ENCODE measurements at places on chromosomes 1 and 21. TPM values are rescaled to one million over a fixed set of nuclear protein-coding genes. Genes with fewer than 3 reads are reported as not detected.

RPE65 gene
- total RNA-seq, result 0.13 TPM

DNA sequence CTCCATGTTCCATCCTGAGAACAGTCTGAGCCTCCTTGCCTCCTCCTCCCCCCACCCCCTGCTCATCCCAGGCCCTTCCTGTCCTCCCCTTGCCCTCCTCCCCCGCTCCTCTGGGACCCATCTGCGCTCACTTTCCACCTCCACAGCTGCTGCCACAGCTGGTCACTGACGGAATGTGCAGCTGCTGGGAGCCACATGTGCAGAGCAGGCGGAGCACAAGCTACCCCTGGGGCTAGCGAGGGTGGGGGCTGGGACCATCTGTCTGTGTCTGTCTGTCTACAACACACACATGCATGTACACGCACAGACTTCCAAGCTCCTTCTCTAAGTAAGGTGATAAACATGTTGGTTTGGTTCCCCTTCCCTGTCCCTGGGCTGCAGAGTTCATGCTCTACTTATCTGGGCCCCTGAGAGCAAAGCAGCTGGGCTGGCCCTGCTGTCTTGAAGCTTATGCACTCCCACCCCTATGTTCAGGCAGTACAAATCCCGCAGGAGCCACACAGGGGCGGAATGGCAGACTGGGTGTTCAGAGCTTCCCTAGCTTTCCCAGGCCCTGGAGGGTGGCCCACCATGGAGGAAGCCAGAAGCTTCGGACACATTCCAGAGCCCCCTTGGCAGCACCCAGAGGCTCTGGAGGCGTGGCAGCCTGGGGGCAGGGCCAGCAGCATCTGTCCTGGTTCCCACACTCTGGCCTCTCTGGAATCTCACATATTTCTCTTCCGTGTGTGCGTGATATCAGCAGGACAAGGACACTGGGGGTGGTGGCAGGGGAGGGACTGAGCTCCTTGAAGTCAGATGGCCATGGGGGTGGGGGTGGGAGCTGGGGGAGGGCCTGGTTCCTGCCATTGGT, 7.0 kb upstream of the HEYL start:
- peak; percentile 90 for DNase-seq

DNA sequence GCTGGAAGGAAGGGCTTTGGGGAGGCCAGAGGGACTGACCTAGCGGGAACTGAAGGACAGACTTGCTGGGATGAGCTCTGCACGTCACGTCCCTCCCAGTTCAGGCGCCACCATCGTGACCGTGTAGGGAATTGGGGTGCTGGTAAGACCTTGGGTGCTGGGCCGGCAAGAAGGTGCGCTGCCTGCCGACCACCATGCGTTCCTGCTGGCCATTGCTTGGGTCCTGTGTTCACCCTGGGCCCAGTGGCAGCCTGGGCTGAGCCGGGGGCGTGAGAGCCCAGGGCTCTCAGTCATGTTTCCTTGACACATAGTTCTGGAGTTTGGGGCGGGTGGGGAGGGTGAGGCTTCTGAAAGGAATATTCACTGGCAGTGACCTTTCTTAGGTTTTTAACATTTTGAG, 176.0 kb downstream of the CAMTA1 start:
- DNase-seq, result no peak

DNA sequence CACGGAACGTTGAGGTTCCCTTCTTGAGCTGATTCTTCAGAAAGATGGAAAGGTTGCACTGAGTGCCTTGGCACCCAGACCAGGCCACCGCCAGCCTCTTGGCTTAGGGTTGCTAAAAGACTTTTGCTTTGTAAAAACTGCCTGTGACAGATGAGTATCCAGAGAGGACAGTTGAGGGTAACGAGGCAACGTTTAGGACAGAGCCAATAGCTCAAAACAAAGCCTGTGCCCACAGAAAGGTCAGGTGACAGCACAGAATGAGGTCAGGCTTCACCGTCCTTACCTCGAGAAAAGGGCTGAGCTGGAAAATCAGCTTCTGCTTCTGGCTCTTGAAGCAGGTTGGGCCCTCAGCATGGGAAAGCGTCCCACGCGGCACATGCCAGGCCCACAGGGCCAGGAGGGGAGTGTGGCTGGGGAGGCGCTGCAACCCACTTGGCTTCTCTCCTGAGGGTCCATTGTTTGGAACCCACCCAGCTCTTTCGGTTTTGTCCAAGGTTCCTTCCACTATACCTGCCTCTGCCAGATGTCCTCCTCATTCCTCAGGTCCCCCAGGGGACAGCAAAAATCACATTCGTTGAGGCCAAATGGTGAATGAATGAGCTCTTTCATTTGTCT, 55.5 kb downstream of the SCCPDH start:
- DNase-seq, result no peak

DNA sequence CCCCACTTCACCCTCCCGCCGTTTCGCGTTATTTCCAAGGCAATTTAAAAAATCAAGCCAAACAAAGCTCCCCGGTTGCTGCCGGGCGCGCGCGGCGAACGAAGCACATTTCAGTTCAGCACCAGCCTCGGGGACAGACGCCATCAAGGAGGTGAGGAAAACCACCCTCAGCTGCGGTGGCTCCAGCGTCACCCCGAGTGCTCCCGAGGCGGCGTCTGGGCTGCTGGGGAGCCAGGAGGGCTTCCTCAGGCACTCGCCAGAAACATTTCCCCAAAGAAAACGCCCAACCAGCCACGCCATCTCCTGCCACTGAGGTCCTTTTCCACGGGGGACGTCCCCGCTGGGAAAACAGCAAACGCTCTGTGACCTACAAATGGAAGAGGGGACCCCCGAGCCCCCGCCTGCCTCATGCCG, 623 bp downstream of the GNG4 start:
- DNase-seq, result no peak

DNA sequence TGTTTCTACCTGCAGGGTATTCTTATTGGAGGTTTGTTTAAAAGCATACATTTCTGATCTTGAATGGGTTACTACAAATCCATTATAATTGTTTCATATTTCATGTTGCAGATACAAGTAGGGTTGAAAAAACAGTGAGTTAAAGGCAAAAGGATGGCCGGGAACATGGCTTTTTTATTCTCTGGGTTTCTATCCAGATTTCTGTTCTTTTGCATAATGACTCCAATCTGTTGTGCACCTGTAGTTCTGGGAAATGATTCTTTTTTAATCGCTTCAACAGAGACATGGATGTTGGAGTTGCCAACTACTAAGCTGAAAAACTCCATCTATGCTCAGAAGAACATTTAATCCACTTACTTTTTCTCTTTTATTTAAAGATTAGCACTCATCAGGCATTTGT, 2.7 kb upstream of the ADAMTS1 start:
- no peak for DNase-seq

- no peak for DNase-seq
These were observed 15.5 kb upstream of the RIMKLA start for GRCh38 chr1:42365118-42365517.

GRCh38 chr21:46340998-46341397, 17.0 kb downstream of the PCNT start:
- no peak for DNase-seq

DNA sequence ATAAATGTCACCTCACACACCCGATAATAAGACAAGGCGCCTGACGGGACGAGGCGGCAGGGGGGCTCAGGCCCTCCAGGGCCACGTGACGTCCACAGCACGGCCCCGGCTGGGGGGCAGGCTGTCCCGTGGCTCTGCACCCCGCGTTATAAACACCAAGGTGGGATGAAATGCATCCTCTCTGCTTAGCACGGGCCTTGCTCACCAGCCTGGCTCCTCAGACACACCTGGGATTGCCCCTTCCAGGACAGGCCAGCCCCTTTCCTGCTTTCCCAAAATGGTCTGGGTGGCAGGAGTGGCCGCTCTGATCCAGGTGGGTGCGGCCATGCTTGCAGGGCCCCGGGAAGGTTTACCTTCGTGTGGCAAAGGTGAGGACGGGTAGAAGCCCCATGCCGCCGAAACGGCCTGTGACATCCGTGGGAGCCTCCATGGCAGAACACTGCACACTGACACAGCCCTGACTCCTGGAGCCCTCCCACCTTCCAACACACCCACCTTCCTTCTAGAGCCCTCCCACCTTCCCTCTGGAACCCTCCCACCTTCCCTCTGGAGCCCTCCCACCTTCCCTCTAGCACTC, 35.9 kb downstream of the SLC19A1 start:
- DNase-seq, result peak; percentile 68

MFAP2 gene
- 4.8 TPM for total RNA-seq

- DNase-seq, result no peak
These were observed 168.9 kb downstream of the KCNK2 start for GRCh38 chr1:215251428-215251827.

- no peak for DNase-seq
These were observed 11.9 kb downstream of the CEP350 start for GRCh38 chr1:179966551-179966950.

- DNase-seq, result no peak
These were observed 18.8 kb downstream of the TNFRSF25 start for GRCh38 chr1:6447016-6447817.

TRAF3IP3 gene
- 1.00 TPM for total RNA-seq

DNA sequence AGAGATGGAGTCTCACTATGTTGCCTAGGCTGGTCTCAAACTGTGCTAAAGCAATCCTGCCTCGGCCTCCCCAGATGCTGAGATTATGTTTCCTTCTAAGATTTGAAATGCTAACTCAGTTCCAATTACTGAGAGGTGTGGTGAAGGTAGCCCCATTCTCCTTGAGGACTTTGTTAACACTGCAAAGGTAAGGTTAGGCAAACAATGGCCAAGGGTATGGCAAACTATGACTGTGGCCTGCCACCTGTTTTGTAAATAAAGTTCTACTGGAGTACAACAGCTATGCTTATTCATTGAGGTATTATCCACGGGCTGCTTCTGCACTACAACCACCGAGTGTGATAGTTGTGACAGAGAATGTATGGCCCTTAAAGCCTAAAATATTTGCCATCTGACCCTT, 9.6 kb upstream of the RIT1 start:
- no peak for DNase-seq

CFH gene
- total RNA-seq, result 58.0 TPM

DNA sequence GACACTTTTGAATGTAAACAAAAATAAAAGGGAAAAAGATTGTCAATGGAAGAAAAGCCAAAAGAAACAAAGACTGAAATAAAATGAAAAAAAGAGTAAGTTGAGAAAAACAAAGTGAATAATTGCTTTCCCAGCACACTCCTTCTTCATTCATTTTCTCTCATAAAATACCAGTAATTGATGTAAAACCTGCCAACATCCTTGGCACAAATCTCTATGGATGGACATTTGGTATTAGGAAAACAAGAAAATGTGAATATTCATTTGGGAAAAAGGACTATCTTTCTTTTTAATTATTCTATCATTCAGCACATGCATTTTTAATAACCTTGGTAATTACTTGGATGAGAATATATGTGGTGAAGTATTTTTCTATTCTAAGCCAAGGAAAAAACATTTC, 204.4 kb upstream of the TNR start:
- DNase-seq, result no peak

DNA sequence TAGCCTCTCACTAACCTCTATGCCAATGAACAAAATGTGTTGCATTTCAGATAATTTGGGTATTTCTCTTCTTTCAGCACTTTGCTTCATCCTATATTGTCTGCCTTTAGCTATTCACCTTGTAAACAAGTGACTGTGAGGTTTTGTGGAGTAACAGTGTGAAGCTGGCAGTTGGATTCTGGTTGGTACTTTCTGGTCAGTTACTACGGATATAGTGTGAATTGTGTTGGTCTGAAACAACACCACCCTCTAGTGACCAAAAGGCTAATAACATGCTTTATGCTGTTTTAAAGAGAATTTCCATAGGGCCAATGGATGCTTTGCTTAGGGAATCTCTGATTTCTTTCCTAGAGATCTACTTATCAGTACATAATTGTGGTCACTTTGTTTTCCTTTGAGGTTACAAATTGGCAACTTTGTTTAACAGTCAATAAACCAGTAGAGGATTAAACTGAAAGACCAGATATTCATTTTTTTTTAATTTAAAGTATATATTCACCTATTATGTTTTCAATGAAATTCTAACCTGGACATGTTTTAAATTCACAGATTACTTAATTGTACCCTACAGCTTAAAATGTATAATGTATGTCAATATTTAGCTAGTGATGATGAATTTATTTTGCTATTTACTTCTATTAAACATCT, 2.5 kb upstream of the PTGER3 start:
- DNase-seq, result no peak

- DNase-seq, result no peak
These were observed 10.8 kb downstream of the AADACL4 start for GRCh38 chr1:12654657-12655056.

LHX8 gene
- not detected for total RNA-seq

- no peak for DNase-seq
These were observed 3.4 kb upstream of the MPC2 start for GRCh38 chr1:167940264-167940663.

SLC35F3 gene
- not detected for total RNA-seq

DNA sequence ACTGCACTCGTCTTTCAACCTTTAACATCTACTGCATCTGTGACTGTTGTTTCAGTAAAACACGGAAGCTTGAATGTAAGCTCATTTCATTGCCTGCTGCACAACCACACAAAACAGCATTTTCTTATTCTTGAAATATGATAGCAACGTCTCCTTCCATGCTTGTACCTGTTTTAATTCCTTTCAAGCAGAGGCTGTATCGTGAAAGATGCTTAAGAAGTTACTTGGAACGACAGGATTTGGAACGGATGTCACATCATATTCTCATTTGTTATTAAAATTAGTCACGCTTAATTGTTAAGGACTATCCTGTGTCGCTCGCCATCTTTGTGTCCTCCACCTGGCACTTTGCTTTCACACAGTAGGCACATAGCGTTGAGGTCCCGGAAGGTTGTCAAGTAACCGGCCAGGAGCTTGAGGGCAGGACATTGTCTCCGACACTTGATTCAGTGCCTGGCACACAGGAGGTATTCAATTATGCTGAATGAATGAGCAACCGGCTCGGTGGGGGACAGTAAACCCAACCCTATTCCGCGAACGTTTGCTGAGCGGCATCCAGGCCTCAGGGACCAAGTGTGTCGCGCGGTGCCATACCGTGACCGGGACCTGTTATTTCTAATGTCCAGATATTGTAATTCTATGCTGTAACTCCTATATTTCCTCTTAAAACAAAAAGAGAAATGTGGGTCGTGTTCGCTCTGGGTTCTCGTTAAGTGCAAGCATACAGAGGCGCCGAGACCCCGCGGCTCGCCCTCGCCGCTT, 499 bp upstream of the SH3GLB1 start:
- peak; percentile 76 for DNase-seq

NR1I3 gene
- total RNA-seq, result not detected

DNA sequence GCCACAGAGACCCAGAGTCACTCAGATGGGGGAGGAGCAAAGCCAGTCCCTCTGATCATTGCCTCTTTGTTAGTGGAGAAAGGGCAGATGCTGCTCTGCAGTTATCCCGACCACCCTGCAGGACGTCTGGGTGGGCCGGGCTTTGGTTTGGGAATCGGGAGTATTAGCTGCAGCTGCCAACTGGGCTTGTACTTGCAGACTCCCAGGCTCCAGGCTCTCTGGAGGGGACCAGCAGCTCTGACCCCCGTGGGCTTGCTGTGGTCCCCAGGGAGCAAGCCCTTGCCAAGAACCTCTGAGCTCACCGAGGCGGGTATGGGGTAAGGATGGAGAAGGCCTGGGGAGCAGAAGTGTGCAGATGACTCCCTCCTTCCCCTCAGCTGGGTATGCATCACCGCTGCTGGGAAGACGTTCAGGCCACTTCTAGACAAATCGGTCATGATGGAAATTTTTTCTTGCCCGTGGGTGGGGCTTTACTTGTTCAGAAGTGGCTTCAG, 21.6 kb downstream of the MAPKAPK2 start:
- no peak for DNase-seq
